ENCODE measurements at places on chromosomes 11 and 22.

GRCh38 chr22:33921525-33922348 is 1.5 kb upstream of the LARGE1 start:
- DNase-seq, result peak; percentile 86

DNA sequence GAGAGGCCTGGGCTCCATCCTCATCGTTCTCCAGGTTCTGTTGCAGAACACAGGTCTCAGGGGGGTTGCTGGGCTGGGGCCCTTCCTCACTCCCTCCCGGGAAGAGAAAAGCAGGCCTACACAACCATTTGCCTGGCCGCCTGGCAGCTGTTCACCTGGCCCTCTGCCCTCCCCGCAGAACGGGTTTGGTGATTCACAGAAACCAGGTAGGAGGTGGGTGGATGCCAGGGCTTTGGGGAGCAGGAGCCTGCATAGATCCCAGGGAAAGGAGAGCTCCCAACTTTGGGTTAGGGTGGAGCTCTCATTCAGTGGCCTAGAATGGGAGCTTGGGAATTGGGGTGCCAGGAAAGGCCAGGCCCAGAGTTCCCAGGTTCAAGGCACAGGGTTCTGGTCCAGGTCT is 995 bp downstream of the TMEM134 start:
- DNase-seq, result no peak

DNA sequence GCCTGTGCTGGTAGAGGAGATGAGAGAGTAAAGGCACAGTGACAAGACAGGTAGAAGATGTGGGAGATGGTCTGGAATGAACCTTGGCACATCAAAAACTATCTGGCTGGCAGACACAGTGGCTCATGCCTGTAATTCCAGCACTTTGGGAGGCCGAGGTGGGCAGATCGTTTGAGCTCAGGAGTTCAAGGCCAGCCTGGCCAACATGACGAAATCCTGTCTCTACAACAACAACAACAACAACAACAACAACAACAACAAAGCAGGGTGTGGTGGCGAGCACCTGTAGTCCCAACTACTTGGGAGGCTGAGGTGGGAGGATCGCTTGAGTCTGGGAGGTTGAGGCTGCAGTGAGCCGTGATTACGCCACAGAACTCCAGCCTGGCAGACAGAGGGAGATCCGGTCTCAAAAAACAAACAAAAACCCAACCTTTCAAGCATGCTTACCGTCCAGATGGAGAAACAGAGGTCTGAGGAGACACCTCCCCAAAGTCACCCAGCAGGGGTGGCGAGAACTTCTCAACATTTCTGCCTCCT is 11.8 kb downstream of the KCTD21 start:
- no peak for DNase-seq

DNA sequence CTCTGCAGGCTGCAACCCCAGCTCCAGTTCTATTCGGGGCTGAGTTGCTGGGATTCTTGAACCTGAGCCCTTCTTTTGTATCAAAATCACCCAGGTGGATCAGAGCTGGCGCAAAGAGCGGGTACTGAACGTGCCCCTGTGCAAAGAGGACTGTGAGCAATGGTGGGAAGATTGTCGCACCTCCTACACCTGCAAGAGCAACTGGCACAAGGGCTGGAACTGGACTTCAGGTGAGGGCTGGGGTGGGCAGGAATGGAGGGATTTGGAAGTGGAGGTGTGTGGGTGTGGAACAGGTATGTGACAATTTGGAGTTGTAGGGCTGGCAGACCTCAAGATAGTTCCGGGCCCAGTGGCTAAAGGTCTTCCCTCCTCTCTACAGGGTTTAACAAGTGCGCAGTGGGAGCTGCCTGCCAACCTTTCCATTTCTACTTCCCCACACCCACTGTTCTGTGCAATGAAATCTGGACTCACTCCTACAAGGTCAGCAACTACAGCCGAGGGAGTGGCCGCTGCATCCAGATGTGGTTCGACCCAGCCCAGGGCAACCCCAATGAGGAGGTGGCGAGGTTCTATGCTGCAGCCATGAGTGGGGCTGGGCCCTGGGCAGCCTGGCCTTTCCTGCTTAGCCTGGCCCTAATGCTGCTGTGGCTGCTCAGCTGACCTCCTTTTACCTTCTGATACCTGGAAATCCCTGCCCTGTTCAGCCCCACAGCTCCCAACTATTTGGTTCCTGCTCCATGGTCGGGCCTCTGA is 3.8 kb downstream of the FOLR1 start:
- no peak for DNase-seq

GRCh38 chr11:74683279-74683871 is 47.9 kb downstream of the CHRDL2 start:
- peak; percentile 26 for DNase-seq

DNA sequence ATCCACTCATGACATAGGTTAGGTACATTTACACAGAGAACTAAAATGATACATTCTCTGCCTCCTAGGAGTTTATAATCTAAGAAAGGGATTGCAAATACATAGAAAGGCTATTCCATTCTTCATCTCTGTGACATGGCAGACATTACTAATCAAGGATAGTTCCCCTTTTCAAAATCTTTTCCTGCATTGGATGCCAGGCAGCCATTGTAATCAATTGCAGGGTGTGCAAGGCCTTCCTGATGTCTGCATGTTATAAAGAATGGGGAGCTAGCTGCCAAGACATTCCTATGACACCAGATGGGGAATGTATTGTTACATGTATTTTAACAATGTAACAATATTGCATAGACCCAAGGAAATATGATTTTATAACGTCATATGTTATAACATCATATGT is 82.0 kb downstream of the KIRREL3 start:
- no peak for DNase-seq

DNA sequence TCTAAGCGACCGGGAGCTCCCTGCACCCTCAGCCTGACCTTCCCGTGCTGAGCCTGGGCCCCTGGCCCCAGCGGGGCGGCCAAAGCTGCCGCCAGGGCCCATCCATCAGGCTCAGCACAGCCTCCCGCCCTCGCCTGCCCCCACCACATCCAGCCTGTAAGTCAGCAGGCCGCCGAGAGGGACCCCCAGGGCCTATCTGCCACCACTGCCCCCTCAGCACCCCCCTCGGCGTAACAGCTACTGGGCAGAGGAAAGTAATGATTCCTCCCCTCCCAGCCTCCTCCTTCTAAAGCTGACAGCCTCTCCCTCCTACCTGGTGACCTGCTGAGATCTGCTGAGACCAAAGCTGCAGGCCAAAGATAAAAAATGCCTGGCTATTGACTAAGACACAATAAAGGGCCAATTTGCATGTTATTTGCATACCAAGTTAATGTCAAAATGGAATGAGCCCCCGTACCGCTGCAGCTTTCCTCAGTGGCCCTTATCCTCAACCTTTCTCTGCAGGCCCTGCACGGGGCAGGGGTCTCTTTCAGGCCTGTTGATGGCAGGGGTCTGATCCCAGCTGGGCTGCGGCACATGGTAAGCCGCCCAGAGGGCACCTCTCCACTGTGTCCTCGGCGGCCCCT is 51.6 kb downstream of the RPUSD4 start:
- no peak for DNase-seq

- DNase-seq, result no peak
These were observed 86.8 kb upstream of the CHORDC1 start for GRCh38 chr11:90309693-90310092.

GRCh38 chr11:21038801-21039200 is 369.4 kb downstream of the NELL1 start:
- no peak for DNase-seq

GRCh38 chr22:23828800-23829680 is 9.8 kb downstream of the DERL3 start:
- DNase-seq, result no peak

DNA sequence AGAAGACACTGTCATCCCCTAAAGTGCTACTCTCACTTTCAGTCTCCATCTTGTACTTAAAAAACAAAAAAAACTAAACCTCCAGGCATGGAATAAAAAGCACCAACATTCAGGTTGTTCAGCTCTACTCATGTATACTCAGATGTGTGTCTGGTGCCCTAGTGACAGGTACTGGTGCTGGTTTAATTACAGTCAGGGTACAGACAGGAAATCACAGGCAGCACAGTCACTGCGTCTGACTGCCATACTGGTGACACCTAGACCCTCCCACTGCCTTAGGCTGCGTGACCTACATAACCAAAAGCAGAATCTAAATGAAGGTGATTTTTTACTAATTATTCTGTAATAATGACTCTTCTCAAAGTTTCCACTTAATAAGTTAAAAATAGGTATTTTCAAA is at the start of gene ARHGAP32:
Gene ARHGAP32, minus strand, starts transcription at position 176 of the 400 bp plus-strand sequence. Its CDS starts 127 bp downstream, at position 49.
- DNase-seq, result no peak

- DNase-seq, result no peak
These were observed 822 bp upstream of the COMT start for GRCh38 chr22:19940536-19941364.

DNA sequence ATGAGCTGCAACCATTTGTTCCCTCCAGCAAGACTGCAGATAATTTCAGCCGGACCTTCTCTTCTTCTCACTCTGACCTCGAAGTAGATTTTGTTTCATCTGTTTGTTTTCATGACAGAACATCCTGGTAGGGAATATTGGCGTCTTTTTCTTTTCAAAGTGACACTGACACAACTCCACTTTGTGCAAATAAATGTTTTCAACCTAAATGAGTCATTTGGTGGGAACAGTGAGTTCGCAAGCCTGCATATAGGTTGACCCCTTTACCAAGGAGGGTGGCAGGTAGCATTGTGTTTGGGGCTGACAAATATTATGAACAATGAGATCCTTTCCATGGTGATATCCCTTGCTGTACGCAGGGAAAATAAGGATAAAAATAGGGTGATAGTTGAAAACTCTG is 55.0 kb downstream of the LARGE1 start:
- DNase-seq, result no peak

GRCh38 chr22:27723158-27723557 is 78.4 kb downstream of the MN1 start:
- DNase-seq, result no peak

- no peak for DNase-seq
These were observed 160.1 kb downstream of the RAB38 start for GRCh38 chr11:88015170-88015569.

GRCh38 chr11:65609665-65610064 is 4.4 kb downstream of the MAP3K11 start:
- no peak for DNase-seq

DNA sequence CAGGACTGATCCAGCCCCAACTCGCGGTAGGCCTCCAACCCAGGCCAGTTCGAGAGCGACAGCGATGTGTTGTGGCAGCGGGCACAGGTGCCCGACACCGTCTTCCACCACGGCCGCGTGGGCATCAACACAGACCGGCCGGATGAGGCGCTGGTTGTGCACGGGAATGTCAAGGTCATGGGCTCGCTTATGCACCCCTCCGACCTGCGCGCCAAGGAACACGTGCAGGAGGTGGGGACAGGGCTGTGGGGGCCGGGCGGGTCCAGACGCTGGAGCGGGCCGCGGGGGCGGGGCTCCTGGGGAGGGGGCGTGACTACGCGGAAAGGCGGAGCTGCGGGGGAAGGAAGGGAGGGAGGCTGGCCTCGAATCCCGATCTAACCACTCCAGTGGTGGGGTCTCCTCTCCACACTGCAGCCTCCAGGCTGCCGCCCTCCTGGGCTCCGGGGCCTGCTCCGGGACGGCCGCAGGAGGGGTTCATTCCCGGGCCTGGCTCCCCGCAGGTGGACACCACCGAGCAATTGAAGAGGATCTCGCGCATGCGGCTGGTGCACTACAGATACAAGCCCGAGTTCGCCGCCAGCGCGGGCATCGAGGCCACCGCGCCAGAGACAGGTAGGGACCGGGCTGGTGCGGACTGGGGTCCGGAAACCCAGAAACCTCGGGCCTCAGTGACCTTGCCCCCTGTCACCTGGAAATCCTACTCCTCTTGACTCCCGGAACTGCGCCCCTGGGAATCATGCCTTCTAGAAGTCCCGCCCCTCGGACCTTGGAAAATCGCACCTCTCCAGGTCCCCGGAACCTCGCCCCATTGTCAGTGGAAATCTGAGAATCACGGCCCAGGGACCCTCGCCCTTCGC is 14.9 kb downstream of the TMEM258 start:
- DNase-seq, result no peak

GRCh38 chr11:26847459-26847858 is 125.6 kb upstream of the SLC5A12 start:
- no peak for DNase-seq

DNA sequence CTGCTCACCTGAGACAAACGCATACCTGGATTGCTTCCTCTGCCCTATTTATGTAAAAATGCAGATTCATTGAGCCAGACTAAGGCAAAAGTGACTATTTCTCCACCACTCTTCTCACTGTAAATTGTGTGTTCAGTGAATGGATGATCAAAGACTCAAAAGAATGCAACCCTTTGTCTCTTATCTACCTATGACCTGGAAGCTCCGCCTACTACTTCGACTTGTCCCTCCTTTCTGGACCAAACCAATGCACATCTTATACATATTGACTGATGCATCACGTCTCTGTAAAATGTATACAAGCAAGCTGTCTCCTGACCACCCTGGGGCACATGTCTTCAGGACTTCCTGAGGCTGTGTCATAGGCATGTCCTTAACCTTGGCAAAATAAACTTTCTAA is 418.0 kb upstream of the SYN3 start:
- no peak for DNase-seq

- DNase-seq, result peak; percentile 37
These were observed 125.7 kb upstream of the C11orf58 start for GRCh38 chr11:16612566-16613261.

DNA sequence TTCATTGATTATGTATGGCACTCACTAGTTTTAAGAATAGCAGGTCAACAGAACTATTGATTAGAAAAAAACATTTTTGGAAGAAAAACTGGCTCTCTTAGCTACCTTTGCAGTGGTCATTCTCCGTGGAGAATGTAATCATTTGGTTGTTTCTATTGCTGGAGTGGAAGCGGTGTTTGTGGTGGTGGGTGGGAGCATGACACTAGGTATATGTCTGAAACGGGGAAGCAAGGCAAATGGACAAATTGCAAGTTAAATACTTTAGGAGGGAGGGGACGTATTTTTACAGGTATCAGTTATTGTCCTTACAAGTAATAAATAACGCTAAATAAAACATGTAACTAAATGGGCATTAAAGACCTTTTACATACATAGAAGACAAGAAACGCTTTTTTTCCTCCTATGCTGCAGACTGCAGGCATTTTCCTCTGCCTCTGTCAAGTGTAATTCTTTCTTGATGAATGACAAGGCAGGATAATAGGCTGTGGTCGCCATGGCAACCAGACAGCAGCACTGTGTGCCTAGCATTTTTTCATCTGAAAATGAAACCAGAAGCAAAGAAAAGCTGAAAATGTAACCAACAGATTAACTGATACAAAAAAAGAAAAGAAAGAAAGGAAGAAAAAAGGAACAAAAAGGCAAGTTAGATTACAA is 46.2 kb downstream of the BLID start:
- DNase-seq, result peak; percentile 83

DNA sequence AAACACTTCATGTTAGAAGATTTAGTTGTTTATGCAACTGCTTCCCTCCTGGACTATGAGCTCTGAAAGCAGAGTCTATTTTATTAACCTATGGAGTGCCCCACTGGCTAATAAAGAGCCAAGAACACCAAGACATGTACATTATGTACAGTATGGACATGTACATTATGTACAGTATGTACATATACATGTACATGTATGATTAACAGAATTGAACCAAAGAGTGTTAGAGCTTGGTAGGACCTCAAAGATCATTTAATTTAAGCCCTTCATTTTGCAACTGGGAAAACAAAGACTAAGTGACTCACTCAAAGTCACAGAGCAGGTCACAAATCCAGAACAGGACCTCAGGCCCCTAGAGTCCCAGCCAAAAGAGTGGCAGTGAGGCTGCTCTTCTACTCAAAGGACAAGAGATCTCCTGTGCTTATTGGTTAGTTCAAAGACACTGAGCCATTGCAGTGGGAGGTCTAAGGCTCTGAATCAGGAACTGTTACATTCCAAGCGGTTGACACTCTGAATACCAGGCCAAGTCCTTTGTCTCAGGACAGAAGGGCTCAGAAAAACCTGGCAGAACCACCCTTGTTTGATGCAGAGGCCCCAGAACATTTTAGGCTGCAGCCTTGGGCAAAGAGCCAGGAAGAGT is 103.8 kb downstream of the FAM168A start:
- peak; percentile 39 for DNase-seq

Data from neuronal stem cell (in vitro differentiated cells).